ENCODE measurements at places on chromosomes 2 and 18.

DNA sequence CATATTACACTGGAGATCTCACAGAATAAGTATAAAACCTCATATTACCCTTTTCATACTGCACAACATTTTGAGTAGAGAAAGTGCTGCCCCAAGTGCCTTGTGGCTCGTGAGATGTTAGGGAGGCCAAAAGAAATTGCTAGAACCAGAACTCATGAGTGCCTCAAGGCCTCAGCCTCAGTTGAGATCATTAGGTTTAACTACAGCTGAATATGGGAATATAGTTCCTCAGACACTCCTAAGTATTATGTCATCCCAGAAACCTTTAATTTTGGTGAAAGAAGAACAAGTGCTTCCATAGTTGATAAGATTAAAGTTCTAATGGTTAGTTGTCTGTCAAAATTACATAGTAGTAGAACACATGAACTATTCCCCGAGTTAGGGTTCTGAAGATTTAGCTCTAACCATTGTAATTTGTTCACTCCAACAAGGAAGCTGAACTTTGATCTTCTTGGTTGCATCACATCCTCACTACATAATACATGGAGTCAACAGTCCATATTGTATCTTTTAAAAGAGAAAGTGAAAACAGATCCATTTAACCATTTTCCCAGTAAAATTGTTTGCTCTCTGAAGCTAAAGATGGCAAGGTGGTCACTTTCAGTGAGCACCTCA is 9.6 kb upstream of the AQP4 start:
- DNase-seq: no peak

GRCh38 chr2:215711471-215712034 is 275.7 kb upstream of the FN1 start:
- no peak for DNase-seq

GRCh38 chr2:137511526-137511925 is 452.7 kb upstream of the HNMT start:
- DNase-seq: no peak

DNA sequence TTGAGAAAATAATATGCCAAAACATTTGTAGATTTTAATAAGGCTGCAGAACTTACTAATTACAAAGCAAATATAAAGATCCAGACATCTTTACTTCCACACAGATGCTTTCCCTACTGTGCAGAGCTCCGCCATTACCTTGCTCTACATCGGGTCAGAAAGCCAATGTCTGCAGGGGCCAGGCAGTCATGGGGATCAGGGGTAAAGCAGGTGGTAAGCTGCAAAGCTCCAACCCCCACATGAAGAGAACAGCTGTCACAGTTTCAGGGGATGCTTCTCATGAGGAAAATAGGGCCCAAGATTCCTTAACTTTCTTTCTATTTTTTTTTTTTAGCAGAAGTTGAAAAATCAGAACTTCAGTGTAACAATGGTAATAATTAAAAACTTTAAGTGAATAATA is 102.7 kb downstream of the DCC start:
- DNase-seq: no peak

GRCh38 chr2:215832791-215833190 is 180.6 kb downstream of the MREG start:
- no peak for DNase-seq

DNA sequence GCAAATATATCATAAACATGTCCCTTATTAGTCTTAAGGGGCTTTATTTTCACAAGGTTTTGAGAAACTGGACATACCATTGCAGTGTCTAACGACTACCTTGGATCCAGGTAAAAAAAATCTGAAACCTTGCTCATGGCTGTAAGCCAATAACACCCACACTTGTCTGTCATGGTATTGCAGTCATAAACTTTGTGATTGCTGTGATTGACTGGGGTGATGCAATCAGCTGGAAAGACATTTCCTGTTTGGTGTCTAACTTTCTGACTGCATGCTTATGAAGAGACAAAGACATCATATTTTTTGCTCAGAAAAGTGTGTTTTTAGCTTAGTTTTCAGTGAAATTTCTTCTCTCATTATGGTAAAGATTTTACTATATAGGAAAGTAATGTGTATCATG is 635.0 kb downstream of the TSN start:
- no peak for DNase-seq

GRCh38 chr2:49715597-49715996 is 561.3 kb upstream of the FSHR start:
- no peak for DNase-seq

GRCh38 chr18:23302851-23303527 is 150.1 kb upstream of the RIOK3 start:
- DNase-seq: no peak

GRCh38 chr2:197641666-197642065 is 33.7 kb downstream of the RFTN2 start:
- no peak for DNase-seq
